CD4-positive, alpha-beta memory T cell (primary cell): ENCODE measurements at places on chromosomes 4 and X. TPM values are rescaled to one million over a fixed set of nuclear protein-coding genes. Genes with fewer than 3 reads are reported as not detected.

- DNase-seq = no peak
These were observed 2.7 kb downstream of the DCX start for GRCh38 chrX:111409326-111409725.

DNA sequence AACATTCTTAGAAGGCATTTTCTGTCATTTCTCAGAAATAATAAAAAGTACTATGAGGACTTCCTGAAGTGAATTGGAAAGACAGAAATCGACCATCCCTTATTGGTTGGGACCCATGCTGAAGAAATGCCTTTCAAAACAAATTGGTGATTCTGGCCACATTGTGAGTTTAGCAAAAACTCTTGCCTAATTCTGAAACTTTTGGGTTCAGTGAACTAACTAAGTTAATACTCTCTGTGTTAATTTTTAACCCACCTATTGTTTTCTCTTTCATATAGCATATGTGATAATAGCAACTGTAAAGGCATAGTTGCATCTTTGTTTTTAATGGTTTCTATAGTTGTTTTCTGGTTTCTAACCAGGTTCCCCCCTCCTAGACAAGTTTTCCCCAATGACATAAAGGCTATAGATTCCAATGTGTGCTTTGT lies 129.3 kb upstream of the FAT1 start:
- DNase-seq = no peak

CXorf51B gene
- total RNA-seq = not detected

GRCh38 chr4:25299476-25300203 lies 12.9 kb upstream of the ZCCHC4 start:
- no peak for DNase-seq

DNA sequence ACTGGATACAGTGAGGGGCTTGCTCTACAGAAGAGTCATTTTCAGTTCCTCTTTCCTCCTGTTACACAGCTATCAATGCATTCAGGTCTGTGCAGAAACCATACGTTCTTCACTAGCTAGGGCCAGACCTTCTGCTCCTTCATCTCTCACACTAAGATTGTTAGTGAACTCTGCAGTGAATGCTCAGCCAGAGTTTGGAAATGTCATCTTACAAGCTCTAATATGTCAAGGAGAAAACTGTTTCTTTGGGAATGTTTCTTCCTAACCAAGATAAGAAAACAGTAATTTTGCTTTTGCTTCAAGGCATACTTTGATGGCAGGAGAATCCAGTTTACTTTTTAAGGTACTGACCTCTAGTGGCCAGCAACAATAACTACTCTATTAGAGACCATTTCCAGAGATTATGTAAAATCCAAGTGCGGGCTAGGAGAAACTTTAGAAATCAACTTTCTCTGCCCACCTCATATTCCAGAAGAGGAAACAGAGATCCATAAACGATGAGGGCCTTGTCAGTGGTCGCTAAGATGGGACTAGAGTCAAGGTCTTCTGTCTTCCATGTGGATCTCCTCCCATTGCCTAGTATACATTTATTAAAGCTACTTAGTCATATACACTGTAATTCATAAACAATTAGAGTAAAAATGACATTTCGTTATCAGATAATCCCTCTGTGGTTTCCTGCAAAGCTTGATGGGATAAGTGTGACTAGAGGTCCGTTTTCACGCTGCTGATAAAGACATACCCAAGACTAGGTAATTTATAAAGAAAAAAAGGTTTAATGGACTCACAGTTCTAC lies 12.1 kb upstream of the CC2D2A start:
- peak; percentile 38 for DNase-seq

GRCh38 chrX:120768681-120769080 lies 107.0 kb downstream of the CT47B1 start:
- DNase-seq = no peak

BRS3 gene
- not detected for total RNA-seq

SPOCK3 gene
- total RNA-seq = not detected

GRCh38 chr4:189221691-189222090 lies 719.0 kb upstream of the FRG1 start:
- DNase-seq = no peak

SPACA5B gene
- total RNA-seq = not detected

- DNase-seq = no peak
These were observed 45.0 kb upstream of the MSANTD1 start for GRCh38 chr4:3203971-3204431.

LUZP4 gene
- total RNA-seq = not detected

DNA sequence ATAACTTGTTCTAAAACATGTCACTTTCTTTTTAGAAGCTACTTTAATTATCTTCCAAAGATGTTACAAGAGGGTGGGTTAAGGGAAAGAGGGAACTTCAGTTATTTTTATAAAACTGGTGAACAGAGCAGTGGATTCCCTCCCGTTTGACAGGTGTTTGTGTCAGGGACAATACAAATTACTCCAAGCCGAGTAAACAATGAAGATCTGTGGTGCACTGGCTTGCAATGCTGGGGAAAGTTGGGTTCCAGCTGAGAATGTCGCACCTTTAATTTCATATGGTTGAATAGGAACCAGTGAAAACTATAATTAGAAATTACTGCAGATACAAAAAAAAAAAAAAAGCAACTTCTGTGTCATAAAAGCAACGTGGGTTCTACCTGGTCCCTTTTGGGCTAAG lies 98.6 kb upstream of the TTC29 start:
- no peak for DNase-seq
